ENCODE measurements at places on chromosomes 6 and 20. TPM values are rescaled to one million over a fixed set of nuclear protein-coding genes. Genes with fewer than 3 reads are reported as not detected.

DNA sequence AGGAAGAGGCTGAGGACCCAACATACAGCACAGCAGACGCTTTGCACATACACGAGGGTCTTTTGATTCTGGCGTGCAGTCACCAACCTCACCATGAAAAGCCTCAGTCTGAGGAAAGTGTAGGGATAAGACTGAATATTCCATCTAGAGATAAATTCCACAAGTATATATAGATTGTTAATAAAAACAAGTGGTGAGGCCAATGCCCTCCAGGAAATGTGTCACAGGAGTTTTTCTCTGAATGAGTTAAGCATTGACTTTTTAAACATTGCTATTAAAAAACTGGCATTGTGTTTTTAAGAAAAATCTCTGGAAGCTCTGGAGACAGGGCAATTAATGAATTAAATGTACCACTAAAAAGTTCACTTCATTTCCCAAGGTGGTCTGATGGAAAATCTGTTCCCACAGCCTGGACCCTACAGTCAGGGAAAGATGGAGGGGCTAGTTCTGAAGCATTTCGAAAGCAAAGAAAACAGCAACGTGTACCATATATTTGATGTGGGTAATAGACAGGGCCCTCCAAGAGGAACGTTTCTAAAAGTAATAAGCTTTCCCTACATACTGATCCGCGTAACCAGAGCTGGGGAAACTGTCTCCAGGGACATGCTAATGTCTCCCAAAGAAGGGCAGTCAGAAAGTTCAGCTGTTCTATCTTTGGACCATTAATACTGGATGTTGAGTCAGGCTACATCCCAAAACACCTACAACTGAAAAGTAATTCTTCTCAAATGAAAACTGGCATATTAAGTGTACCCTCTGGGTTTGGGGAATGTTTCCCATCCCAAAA lies 301.1 kb downstream of the FOXC1 start:
- H3K27me3 ChIP-seq: no peaks in the 10 kb centered on the region
- DNase-seq: no peak
- no peaks in the 10 kb centered on the region for H3K36me3 ChIP-seq

Gene EDN3
- total RNA-seq: 0.25 TPM

DNA sequence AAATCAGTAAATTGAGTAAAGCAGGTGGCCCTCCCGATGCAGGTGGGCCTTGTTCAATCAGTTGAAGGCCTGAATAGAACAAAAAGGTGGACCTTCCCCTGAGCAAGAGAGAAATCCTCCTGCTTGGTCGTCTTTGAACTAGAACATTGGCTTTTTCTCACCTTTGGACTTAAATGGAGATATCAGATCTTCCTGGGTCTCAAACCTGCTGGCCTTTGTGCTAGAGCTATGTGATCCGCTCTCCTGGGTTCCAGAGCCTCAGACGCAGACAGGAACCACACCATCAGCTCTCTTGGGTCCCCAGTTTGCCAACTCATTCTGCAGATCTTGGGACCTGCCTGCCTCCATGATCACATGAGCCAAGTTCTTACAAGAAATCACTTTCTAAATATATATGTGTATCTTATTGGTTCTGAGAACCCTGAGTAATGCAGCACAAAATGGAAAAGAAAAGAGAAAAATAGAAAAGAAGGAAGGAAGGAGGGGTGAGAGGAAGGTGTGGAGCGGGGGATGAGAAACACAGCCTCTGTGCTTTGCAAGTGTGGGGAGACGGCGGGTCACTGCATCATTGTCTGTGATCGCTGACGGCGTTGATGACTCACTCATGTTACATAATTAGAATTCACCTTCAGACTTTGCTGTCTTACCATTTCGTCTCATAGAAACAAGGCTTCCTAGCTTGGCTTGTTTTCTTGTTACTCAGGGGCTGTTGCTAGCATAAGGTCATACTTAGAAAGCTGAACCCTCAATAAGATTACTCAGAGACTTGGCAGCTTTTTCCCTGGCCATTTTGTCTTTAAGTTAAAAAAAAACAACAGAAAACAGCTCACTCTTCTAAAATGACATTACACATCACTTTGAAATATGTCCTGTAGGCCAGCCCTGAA lies 85.7 kb upstream of the NEDD9 start:
- no peak for DNase-seq
- peaks cover 10% of the 10 kb centered on the region for H3K4me1 ChIP-seq
- H3K36me3 ChIP-seq: no peaks in the 10 kb centered on the region
- H3K4me3 ChIP-seq: no peak overlapping the region
- no peaks in the 10 kb centered on the region for H3K27me3 ChIP-seq

Gene MUCL3
- 0.21 TPM for total RNA-seq

DNA sequence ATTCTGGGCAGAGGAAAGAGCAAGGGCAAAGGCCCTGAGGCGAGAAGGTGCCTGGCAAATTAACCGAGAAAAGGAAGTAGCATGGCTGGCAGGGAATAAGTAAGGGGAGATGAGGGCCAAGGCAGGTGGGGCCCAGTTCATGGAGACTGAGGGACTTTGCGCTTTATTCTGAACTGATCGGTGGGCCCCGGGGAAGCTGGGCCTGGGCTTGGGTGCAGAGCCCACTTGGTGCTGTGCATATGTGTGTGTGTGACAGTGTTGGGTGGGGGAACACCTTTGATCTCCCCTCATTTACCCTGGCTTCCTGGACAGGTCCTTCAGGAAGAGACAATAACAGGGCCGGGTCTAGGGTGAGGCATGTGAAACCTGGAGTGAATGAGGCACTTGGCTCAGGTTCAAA lies 2.9 kb upstream of the MDFI start:
- no peak overlapping the region for H3K27ac ChIP-seq
- DNase-seq: no peak
- H3K27me3 ChIP-seq: peaks cover 47% of the 10 kb centered on the region
- peaks cover 36% of the 10 kb centered on the region for H3K4me1 ChIP-seq
- H3K36me3 ChIP-seq: no peaks in the 10 kb centered on the region
- H3K4me3 ChIP-seq: no peak overlapping the region

Gene CALHM5
- 0.07 TPM for total RNA-seq

GRCh38 chr6:29926413-29927274 lies 15.7 kb upstream of the HLA-A start:
- peak overlapping the region; percentile 85 for H3K27ac ChIP-seq
- DNase-seq: peak; percentile 77
- H3K4me3 ChIP-seq: peak overlapping the region; percentile 83
- H3K4me1 ChIP-seq: peaks cover 16% of the 10 kb centered on the region

Gene NELFCD
- total RNA-seq: 57.6 TPM

DNA sequence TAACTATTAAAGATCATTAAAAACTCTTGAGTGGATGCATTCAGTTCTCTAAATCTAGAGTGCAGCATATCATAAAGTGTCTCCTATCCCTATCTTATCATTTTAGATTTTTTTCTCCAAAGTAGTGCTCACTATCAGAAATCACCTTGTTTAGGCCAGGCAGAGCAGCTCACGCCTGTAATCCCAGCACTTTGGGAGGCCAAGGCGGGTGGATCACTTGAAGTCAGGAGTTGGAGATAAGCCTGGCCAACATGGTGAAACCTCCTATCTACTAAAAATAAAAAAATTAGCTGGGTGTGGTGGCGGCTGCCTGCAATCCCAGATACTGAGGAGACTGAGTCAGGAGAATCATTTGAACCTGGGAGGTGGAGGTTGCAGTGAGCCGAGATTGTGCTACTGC lies 368.9 kb downstream of the PRKN start:
- H3K4me3 ChIP-seq: no peak overlapping the region
- H3K27ac ChIP-seq: no peak overlapping the region
- no peaks in the 10 kb centered on the region for H3K4me1 ChIP-seq
- DNase-seq: no peak
- no peaks in the 10 kb centered on the region for H3K27me3 ChIP-seq

Gene CAPN11
- total RNA-seq: 3.3 TPM

- peaks cover 5% of the 10 kb centered on the region for H3K36me3 ChIP-seq
- H3K27me3 ChIP-seq: no peaks in the 10 kb centered on the region
- no peak overlapping the region for H3K4me3 ChIP-seq
- no peak overlapping the region for H3K27ac ChIP-seq
- peaks cover 40% of the 10 kb centered on the region for H3K4me1 ChIP-seq
- no peak for DNase-seq
Observed at GRCh38 chr6:121886223-121886830, 450.9 kb downstream of the GJA1 start.

GRCh38 chr20:50673466-50674137 lies 17.7 kb downstream of the RIPOR3 start:
- H3K4me1 ChIP-seq: peaks cover 20% of the 10 kb centered on the region
- DNase-seq: no peak
- no peaks in the 10 kb centered on the region for H3K27me3 ChIP-seq

DNA sequence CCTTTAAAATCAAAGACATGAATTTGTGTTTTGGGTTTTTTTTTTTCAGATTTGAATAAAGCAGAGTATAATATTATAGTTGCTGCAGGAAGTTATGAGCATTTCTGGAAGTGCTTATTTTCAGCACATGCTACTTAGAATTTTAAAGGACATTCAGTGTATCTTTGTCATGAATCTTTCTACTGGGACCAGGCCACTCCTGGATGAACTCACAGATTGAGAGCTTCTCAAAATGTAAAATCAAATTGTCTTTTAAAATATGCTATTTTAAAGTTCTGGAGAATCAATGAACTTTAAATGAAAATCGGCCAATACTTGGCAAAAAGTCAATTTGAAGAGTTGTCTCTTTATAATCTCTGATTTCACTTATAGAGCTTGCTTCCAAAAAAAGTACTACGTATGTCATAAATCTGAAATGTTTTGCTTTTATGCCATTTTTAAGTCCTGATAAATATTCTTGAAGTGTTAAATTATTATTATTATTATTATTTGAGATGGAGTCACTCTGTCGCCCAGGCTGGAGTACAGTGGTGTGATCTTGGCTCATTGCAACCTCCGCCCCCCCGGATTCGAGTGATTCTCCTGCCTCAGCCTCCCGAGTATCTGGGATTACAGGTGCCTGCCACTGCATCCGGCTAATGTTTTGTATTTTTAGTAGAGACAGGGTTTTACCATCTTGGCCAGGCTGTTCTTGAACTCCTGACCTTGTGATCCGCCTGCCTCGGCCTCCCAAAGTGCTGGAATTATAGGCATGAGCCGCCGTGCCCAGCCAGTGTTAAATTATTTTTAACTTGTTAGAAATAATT lies 175.7 kb upstream of the AKAP12 start:
- no peak for DNase-seq
- no peaks in the 10 kb centered on the region for H3K4me1 ChIP-seq
- no peaks in the 10 kb centered on the region for H3K27me3 ChIP-seq
- H3K36me3 ChIP-seq: peaks cover 10% of the 10 kb centered on the region
- H3K4me3 ChIP-seq: no peak overlapping the region

DNA sequence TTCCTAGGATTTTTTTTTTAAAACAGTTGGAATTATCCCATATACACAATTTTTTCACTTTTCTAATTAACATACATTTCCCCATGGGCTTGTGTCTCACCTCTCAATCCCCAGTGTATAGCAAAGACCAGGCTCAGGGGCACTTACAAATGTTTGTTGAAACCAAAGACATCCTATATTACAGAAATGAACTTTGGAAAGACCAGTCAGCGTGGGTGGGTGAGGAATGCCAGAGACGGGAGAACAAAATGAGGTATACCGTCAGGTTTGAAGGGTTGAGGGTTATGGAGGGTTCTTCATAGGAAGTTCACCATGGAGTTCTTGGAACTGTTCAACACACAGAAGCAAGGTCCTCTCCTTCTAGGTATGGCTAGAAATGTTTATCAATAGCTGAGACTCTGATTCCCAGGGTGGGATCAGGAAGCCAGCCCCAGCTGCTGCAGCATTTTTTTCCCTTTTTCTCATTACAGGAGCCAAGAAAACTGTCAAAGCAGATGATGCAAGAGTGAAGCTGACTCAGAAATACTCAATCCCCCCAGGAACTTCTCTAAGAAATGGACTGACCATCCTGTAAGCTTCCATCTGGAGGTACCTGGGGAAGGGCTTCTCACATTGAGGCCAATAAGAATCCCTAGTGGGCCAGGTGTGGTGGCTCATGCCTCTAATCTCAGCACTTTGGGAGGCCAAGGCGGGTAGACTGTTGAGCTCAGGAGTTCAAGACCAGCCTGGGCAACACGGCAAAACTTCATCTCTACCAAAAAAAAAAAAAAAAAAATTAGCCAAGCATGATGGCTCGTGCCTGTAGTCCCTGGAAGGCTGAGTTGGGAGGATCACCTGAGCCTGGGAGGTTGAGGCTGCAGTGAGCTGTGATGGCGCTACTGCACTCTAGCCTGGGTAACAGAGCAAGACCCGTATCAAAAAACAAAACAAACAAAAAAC lies 15.9 kb upstream of the TBC1D20 start:
- no peaks in the 10 kb centered on the region for H3K4me1 ChIP-seq
- peaks cover 4% of the 10 kb centered on the region for H3K27me3 ChIP-seq

DNA sequence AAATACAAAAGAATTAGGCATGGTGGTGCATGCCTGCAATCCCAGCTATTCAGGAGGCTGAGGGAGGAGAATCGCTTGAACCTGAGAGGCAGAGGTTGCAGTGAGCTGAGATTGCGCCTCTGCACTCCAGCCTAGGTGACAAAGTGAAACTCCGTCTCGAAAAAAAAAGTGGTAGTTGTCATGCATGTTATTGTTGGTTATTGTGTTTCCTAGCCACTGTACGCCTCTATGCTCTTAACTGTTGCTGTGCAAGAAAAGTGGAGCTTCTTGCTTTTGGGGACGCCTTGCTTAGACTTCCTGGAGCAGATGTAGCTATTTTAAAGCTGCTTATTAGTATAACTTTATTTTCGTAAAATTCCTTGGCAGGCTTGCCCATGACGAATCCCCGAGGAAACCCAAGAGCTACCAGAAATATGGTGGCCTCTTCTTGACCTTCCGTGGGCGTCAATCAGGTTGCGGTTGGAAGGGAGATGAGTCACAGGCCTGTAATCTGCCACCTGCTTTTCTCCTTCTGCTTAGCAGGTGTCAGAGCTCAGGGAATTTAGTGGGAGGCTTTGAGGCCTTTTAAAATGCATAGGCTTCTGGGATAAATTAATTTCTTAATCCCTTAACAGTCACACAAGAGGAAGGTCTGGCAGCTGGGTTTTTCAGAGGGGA lies 17.3 kb downstream of the GABRR2 start:
- H3K27me3 ChIP-seq: no peaks in the 10 kb centered on the region
- peaks cover 13% of the 10 kb centered on the region for H3K4me1 ChIP-seq
- no peak overlapping the region for H3K4me3 ChIP-seq
- no peak for DNase-seq

DNA sequence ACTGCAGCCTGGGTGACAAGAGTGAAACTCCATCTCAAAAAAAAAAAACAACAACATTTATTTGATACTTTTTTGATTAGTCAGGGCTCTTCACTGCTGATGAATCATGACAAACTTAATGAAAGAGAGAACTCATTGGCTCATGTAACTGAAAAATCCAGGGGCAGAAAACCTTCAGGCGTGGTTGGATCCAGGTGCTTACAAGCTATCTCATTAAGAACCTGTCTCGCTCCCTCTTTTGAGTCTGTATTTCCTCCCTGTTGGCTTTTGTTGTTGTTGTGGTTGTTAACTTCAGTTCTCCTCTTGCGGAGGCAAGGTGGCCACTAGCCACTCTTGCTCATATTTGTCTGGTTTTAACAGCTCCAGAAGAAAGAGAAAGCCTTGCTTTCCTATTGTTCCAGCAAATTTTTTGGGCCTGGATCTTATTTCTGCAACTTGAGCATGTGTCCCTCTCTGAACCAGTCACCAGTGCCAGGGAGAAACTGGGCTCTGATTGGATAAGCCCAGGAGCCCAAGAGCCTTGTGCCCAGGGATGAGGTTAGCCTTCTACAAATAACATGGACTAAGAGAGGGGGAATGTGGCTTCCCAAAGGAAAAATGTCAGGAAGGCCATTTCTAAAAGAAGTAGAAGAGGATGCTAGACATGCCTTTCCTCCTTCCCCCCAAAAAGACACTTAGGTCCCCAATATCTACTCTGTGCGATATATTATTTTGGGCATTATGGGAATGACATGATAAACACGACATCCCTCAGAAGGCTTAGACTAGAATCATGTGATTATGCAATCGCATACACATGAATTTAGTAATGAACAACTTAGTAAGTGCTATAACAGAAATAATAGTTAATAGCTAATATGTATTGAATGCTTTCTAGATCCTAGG lies 64.5 kb downstream of the PHACTR2 start:
- H3K4me3 ChIP-seq: no peak overlapping the region
- H3K27me3 ChIP-seq: no peaks in the 10 kb centered on the region
- H3K36me3 ChIP-seq: peaks cover 4% of the 10 kb centered on the region
- peaks cover 70% of the 10 kb centered on the region for H3K4me1 ChIP-seq
